Prostate gland (tissue), 2 donors: ENCODE measurements at places on chromosomes 7 and 10.

DNA sequence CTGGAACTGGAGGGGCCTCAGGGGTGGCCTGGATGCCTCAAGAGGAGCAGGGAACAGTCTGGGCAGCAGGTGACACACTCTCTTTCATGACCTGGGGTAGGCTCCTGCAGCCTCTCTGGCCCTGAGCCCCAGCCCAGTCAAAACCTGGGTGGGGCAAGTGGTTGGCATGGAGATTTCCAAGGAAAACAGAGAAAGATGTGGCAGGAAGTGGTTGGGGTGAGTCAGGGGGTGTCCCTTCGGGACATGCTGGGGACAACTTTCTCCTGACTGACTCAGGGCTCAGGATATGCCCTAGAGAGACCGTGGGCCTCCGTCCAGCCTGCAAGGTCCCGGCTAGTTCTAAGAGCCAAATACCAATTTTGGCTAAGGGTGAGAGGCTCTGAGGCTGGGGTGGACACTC lies 2.9 kb downstream of the AQP1 start:
- DNase-seq, result no peak

GRCh38 chr7:153628825-153629224 lies 423.4 kb upstream of the DPP6 start:
- no peak for DNase-seq

- DNase-seq, result no peak
Observed at GRCh38 chr7:30616318-30616717, 21.6 kb downstream of the GARS1 start.

DNA sequence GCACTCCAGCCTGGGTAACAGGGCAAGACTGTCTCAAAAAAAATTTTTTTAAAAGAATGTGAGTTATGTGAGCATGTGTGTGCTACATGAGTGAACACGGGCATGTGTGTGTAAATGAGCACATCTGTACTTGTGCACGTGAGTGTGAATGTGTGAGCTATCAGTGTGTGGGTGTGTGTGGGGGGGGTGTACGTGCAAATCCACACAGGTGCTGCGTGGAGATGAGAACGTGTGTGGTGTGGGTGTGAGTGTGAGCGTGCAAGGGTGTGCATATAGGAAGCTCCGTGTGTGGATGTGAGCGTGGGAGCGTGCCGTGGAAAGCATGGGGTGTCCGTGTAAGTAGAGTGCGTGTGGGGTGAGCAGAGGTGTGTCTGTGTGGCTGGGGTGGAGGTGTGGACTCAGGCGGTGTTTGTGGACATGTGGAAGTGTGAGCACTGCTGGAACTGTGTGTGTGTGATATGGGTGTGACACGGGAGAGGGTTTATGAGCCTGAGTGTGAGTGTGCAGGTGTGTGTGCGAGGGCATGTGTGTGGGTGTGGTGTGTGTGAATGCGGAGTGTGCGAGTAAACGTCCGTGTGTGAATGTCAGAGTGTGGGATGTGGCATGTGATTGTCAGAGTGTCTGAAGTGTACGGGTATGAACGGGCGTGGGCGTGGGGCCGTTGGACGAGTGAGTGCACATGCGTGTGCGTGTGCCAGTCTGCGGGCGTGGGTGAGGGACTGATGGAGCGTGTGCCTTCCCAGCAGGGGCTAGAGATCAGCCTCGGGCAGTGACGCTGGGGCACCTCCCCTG lies 45.9 kb upstream of the TNRC18 start:
- no peak for DNase-seq

DNA sequence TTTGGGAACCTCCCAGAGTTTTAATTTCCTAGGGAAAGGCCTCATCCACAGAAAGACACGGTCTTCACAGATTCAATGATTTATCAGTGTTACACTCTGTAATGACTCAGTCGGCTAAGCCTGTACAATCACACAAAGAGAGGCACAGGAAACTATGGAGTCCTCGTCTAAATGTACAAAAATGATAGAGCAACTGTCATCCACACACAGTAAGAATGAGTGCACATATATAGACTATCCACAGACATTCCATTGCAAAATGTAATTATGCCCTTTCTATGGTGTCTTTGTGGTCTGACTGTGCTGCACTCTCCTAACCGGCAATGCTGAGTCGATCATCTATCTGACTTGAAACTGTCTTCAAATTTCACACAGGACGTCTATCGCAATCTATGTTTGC lies 3.5 kb upstream of the NAMPT start:
- no peak for DNase-seq

DNA sequence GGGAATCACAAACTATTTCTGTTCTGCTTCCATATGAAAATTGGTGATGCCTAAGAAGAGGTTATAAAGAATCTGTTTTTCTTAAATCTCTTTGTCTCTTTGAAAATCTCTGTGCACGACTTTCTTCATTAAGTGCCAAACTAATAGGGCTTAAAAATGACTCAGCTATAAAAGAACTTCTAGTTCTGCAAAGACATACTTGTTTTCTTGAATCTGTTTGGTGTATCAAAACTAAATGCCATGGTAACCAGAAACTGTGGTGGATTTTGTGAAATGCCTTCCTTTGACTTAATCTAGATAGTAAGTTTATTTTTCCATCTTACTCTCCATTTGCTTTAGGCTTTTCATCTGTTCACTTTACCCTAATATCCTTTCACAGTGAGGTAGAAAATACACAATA lies 417.8 kb downstream of the PARD3 start:
- DNase-seq, result no peak

GRCh38 chr10:130257897-130258296 lies 121.7 kb downstream of the GLRX3 start:
- DNase-seq, result no peak

- no peak for DNase-seq
Observed at GRCh38 chr10:19811540-19811939, 4.7 kb upstream of the PLXDC2 start.

- DNase-seq, result no peak
Observed at GRCh38 chr7:142807855-142808460, 37.2 kb downstream of the PRSS2 start.

DNA sequence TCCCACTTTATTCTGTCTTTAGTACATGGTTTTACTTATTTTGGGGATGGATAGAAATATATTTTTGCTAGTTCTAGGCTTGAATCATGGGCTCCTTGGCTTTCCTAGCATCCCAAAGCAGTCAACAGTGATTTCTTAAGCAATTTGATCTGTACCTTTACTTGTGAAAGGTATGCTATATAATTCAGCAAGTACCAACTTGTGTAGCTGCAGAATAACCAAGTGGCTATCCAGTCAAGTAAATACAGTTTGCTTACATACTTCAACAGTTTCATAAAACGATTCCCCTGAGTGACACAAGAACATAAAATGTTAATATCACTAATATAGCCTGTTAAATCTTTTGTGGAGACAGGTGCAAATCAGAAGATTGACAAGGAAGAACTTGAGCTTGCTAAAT lies 67.2 kb downstream of the PODXL start:
- DNase-seq, result no peak

DNA sequence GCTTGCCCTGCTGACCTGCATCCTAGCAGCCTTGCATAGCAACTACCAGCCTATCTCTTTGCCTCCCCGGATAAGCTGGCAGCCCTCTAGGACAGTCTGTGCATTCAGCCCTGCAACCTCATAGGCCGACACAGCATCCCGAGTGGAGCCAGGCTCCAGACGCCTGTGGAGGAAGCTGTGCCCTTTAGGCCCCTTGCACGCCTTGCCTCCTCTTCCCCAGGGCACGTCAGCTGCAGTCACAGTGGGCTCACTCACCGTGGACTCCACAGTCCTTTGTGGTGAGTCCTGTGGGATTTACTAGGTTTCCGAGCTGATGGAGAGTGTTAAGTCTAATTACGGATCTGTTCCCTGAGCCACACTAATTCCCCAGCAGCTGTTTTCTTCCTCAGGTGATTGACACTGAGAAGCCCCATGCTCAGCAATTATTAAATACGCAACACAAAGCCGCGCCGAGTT lies 540.0 kb downstream of the TCERG1L start:
- DNase-seq, result no peak

DNA sequence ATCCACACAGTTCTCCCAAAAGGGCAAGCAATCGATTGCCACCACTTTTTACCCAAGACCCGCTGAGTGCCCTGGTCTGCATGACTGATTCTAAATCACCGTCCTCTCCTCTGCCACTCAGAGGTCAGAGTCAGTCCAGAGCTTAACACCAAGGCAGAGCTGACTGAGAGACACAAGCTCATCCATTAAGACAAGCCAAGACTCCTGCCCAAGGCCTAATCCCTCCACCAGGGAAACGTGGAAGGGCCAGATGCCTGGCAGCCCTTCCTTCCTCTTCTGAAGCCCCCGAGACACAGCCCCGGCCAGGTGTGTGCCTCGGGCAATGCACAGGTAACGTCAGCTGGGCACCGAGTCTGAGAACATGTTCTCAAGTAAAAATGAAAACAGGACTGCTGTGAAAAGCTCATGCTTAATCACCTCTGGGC lies 51.7 kb downstream of the DIP2C start:
- DNase-seq, result no peak

DNA sequence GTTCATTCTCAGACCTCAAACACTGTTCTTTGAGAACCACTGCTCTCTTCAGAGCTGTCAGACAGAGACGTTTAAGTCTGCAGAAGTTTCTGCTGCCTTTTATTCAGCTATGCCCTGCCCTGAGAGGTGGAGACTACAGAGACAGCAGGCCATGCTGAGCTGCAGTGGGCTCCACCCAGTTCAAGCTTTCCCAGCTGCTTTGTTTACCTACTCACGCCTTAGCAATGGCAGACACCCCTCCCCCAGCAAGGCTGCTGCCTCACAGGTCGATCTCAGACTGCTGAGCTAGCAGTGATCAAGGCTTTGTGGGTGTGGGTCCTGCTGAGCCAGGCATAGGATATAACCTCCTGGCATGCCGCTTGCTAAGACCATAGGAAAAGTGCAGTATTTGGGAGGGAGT lies 80.5 kb upstream of the CYP2C9 start:
- no peak for DNase-seq

GRCh38 chr7:40965774-40966173 lies 737.1 kb downstream of the INHBA start:
- no peak for DNase-seq

- no peak for DNase-seq
Observed at GRCh38 chr7:92611735-92612134, 21.5 kb upstream of the FAM133B start.

DNA sequence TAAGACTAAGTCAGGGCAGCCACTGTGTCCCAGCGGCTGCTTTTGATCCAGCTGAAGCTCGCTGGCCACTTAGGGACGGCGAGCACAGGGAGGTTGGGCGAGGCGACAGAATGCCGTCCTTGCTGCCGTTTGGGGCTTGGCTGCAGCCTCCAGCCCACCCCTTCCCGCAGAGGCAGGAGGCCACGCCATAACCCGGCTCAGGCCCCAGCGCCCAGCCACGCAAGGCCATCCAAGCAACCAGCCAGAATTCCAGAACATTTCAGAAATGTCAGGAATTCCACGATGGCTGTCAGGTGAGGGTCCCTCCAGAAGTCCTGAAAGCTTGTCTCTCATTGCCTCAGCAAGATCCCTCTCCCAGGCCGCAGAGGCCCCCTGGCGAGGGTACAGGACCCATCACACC lies 479.1 kb upstream of the FOXK1 start:
- no peak for DNase-seq
